Left renal cortex interstitium (tissue), 4 donors: ENCODE measurements at places on chromosomes 1 and 21. TPM values are rescaled to one million over a fixed set of nuclear protein-coding genes. Genes with fewer than 3 reads are reported as not detected.
A peak's percentile ranks its signal among the peaks of the same experiment; 100 is the strongest.

DNA sequence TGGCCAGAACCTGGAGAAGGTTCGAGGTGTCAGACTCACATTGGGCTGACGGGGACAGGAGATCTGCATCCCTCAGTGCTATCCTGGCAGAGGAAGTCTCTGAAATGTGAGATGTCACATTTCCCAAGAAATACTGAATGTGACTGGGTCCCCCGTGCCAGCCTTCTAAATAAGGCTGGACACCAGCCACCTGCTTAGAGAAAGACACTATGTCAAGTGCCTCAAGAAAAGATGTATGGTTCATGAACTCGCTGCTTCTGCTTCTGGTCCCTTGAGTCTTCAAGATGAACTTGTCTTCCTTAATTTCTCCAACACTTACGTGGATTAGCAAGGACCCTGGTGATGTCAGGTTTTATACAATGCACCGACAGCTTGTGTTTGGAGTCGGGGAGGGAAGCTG is 42.1 kb upstream of the FHAD1 start:
- DNase-seq = no peak

GRCh38 chr1:94736549-94736948 is 83.6 kb upstream of the SLC44A3 start:
- no peak for DNase-seq

GRCh38 chr1:205422993-205423642 is 1.3 kb upstream of the LEMD1 start:
- no peak for DNase-seq

The PADI3 gene
- polyA plus RNA-seq = 0.14 TPM

- no peak for DNase-seq
These were observed 22.5 kb downstream of the MMEL1 start for GRCh38 chr1:2610036-2610959.

DNA sequence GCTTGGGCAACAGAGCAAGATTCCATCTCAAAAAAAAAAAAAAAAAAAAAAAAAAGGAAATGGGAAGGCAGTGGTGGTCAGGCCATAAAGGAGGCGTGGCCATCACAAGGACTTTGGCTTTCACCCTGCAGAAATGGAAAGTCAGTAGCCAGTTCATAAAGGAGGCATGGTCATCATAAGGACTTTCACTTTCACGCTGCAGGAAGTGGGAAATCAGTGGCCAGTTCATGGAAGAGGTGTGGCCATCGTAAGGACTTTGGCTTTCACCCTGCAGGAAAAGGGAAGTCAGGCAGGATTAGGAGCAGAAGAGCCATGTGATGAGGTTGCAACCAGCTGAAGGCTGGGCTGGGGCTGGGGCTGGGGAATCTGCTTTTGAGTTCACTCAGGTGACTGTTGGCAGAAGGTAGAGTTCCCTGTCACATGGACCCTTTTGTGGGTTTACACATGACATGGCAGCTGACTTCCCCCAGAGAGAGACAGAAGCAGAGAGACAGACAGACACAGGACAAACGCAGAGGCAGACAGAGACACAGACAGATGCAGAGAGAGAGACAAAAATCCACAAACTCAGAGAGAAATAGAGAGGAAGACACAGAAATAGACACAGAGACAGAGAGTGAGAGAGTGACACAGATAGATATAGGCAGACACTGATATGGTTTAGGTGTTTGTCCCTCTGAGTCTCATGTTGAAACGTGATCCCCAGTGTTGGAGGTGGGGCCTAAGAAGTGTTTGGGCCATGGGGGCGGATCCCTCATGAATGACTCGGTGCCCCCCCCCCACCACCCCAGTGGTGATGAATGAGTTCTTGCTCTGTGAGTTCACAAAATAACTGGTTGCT is 263.9 kb upstream of the KAZN start:
- DNase-seq = no peak

The TADA1 gene
- 27.1 TPM for polyA plus RNA-seq

The NBPF4 gene
- not detected for polyA plus RNA-seq

DNA sequence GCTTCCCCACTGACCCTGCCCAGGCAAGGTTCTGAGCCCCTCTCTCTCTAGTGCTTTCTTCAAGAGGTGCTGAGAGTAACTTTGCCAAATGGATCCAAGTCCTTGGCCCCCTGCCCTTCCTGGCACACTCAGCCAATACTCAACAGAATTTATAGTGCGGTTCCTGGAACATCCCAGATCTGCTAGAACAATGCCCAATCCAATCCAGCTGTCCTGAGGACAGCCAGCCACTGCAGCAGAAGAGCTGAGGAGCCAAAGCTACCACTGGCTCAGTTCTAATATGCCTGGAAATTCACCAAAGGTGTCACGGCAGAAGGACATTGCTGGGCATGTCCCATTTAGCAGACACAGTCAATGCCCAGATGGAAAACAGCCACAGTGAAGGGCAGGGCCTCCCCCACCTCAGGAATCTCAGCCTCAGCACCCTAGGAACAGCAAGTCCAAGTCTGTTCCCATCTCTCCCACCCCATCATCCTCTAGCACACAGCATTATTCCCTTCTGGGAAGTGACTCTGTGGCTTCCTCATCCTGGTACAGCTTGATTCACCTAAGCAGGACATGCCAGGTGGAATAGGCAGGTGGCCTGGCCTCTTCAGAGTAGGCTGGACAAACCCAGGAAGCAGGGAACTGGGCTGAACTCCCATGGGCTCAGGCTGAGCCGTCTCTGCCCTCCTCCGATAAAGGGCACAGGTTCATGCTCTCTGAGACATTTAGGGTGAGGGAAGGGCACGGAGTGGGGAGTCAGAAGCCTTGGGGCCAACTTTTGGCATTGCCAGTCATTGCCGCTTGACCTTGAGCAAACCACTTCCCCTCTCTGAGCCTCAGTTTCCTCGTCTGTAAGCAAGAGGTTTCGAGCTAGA is 24.6 kb downstream of the PMVK start:
- DNase-seq = no peak

GRCh38 chr1:42845866-42846256 is 552 bp upstream of the ZNF691 start:
- DNase-seq = no peak

The BATF3 gene
- polyA plus RNA-seq = 1.6 TPM

- DNase-seq = no peak
These were observed 32.3 kb downstream of the LAMB3 start for GRCh38 chr1:209619696-209620486.

The RGS16 gene
- 2.5 TPM for polyA plus RNA-seq

GRCh38 chr1:226938903-226939437 is 1.1 kb upstream of the COQ8A start:
- peak; percentile 9 for DNase-seq

The S100A12 gene
- 3.9 TPM for polyA plus RNA-seq

The TBX19 gene
- polyA plus RNA-seq = 4.0 TPM

DNA sequence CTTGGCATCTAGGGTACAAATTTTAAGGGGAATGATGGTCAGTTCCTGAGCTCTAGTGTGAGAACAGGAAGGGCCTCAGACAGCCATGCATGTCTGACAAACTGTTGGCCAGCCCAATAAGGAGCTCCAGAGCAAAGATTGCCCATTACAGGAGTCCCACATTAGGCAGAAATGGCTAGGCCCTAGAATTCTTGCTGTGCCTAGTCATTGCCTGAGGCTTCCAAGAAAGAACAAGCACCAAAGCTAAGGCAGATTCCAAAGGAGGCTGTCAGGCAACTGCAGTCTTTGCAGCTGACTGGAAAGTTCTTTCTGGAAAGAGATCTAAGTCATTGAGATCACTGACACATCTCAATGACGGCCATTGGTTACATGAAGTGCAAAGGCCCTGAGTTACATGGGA is 3.9 kb upstream of the STIL start:
- DNase-seq = no peak
